ENCODE measurements at places on chromosomes 3 and 15. TPM values are rescaled to one million over a fixed set of nuclear protein-coding genes. Genes with fewer than 3 reads are reported as not detected.

DNA sequence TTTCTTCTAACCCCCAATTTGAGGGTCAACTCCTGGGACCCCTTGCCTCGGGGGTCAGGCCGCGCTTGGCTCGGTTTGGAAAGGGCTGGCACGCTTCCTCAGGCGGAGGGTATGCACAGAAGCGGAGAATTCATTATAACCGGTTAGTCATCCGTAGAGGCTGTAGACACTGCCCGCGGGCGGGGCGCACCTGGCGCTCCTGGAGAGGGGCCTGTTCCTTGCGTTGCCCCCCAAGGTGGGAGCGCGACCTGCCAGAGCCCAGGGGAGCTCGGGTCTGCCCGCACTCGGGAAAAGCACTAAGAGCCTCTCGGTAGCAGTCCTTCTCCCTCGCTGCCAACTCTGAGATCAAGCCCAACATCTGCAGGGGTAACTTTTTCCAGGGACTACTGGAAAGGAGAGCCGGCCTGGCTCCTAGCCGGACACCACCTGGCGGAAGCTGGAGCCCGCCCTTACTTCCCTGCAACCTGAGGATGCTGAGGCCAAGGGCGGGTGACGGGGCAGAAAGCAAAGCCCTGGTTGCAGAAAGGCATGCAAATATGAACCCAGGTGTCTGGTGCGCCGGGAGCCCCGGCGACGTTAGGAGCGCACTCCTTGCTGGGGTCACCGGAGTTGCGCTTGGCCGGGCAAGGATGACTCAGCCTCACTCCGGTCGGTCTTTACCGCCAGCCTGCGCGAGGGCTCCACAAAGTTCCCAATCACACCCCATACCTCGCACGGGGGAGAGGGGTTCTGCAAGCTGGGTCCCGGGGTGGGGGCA, 1.5 kb upstream of the CACNA2D3 start:
- no peak overlapping the region for H3K27ac ChIP-seq
- H3K4me3 ChIP-seq: no peak overlapping the region
- peaks cover 5% of the 10 kb centered on the region for H3K27me3 ChIP-seq
- H3K4me1 ChIP-seq: no peaks in the 10 kb centered on the region
- no peak for DNase-seq

DNA sequence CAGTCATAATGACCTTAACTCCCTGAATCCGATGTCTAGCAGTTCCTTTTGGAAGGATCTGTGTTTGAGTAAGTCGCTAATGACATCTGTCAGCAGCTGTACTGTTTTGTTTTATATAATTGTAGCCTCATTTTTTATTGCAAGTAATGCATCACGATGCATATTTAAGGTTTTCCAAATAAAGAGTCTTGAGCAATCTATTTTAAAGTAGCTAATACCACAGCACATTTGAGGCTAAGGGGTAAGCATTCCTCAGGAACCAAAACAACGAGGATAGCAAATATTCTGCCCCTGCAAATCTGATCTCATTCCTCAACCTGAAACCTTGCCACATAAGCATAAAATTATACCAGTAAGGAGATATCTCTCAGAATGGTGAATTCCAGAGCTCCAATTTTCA, 98.7 kb downstream of the TBC1D5 start:
- no peaks in the 10 kb centered on the region for H3K36me3 ChIP-seq
- no peaks in the 10 kb centered on the region for H3K4me1 ChIP-seq
- no peaks in the 10 kb centered on the region for H3K27me3 ChIP-seq
- no peak overlapping the region for H3K27ac ChIP-seq
- DNase-seq: no peak
- no peak overlapping the region for H3K4me3 ChIP-seq

DNA sequence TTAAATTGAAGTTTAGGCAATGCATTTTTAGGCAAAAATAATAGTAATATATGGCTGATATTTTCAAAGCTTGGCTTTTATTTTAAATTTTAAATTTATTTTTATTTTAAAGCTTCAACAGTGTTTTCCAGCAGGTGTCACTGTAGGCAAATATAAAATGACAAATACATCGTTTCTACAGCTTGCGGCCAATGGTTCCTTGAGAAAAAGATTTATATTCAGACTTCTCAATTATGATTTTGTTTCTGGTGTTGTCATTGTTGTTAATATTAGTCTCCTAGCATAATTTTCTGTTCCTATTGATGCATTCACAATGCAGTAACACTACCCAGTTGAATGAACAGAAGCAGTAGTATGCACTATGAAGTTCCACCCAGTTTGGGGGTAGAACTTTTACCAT, 220.7 kb upstream of the DNAJC19 start:
- peak; percentile 3 for DNase-seq
- H3K27me3 ChIP-seq: no peaks in the 10 kb centered on the region
- no peaks in the 10 kb centered on the region for H3K36me3 ChIP-seq
- H3K4me3 ChIP-seq: no peak overlapping the region

Gene GOLGA8H
- total RNA-seq: not detected

DNA sequence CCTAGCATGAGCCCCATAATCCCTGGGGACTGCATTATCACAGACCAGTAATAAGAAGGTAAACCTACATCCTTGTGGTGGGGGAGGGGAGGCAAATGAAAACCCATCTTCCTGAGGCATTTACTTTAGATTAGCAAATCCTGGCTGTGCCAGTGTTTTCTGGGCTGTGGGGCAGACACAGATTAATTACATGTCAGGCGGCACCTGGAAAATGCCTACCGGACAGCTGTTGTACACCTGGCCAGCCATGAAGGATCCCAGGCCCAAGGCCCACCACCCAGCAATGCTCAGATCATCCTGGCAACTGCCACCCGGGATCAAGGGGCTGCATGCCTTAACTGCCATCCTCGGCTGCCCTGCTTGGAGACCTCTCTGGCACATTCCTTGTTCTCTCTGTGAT, 59.1 kb upstream of the RASA2 start:
- H3K4me3 ChIP-seq: no peak overlapping the region
- H3K27me3 ChIP-seq: no peaks in the 10 kb centered on the region
- H3K36me3 ChIP-seq: peaks cover 20% of the 10 kb centered on the region
- peaks cover 16% of the 10 kb centered on the region for H3K4me1 ChIP-seq
- H3K27ac ChIP-seq: no peak overlapping the region

- DNase-seq: no peak
- no peak overlapping the region for H3K27ac ChIP-seq
- no peaks in the 10 kb centered on the region for H3K36me3 ChIP-seq
- no peak overlapping the region for H3K4me3 ChIP-seq
- no peaks in the 10 kb centered on the region for H3K27me3 ChIP-seq
- H3K4me1 ChIP-seq: no peaks in the 10 kb centered on the region
Observed at GRCh38 chr3:145175626-145176025, 985.4 kb downstream of the PLOD2 start.

GRCh38 chr3:134161898-134162615, 88.6 kb downstream of the RYK start:
- H3K27ac ChIP-seq: no peak overlapping the region
- no peaks in the 10 kb centered on the region for H3K27me3 ChIP-seq
- H3K36me3 ChIP-seq: peaks cover 29% of the 10 kb centered on the region
- H3K4me3 ChIP-seq: no peak overlapping the region
- DNase-seq: no peak

GRCh38 chr3:137693791-137694190, 70.3 kb upstream of the SOX14 start:
- DNase-seq: no peak
- no peaks in the 10 kb centered on the region for H3K4me1 ChIP-seq
- no peaks in the 10 kb centered on the region for H3K36me3 ChIP-seq
- no peaks in the 10 kb centered on the region for H3K27me3 ChIP-seq
- no peak overlapping the region for H3K4me3 ChIP-seq

DNA sequence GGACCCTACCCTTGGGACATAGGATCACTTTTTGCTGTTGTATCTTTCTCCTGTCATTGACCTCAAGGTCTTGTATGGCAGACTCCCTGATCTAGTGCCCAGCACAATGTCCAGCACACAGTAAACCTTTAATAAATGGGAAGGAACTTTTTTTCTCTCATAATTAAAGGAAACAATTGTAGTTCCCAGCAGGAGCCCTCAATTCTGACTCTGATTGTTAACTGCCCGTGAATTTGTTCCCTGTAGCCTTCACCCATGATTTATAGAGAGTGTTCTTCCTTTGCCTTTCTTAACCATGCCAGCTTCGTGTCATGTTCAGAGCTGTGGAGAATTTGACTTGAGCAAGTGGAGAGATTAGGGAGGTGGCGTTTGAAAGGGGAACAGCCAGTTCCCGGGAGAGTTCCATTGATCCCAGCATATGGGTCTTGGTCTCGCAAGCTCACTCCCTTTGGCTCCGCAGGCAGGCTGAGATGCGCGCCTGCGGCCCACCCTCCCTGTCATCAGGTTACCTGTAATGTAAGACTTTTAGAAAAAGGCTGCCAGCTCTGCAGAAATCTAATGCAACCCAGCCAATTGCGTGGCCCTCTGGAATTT, 182.6 kb downstream of the TP63 start:
- DNase-seq: no peak
- H3K36me3 ChIP-seq: no peaks in the 10 kb centered on the region
- no peak overlapping the region for H3K4me3 ChIP-seq
- H3K27me3 ChIP-seq: no peaks in the 10 kb centered on the region

Gene NEK4
- total RNA-seq: 17.6 TPM

- no peak overlapping the region for H3K4me3 ChIP-seq
- DNase-seq: peak; percentile 70
- H3K36me3 ChIP-seq: peaks cover 58% of the 10 kb centered on the region
- peaks cover 23% of the 10 kb centered on the region for H3K4me1 ChIP-seq
- H3K27ac ChIP-seq: no peak overlapping the region
Observed at GRCh38 chr3:58167431-58168351, 43.1 kb downstream of the DNASE1L3 start.

GRCh38 chr3:99425930-99426329, 212.5 kb upstream of the COL8A1 start:
- no peaks in the 10 kb centered on the region for H3K36me3 ChIP-seq
- H3K27ac ChIP-seq: no peak overlapping the region
- no peak overlapping the region for H3K4me3 ChIP-seq
- DNase-seq: no peak

DNA sequence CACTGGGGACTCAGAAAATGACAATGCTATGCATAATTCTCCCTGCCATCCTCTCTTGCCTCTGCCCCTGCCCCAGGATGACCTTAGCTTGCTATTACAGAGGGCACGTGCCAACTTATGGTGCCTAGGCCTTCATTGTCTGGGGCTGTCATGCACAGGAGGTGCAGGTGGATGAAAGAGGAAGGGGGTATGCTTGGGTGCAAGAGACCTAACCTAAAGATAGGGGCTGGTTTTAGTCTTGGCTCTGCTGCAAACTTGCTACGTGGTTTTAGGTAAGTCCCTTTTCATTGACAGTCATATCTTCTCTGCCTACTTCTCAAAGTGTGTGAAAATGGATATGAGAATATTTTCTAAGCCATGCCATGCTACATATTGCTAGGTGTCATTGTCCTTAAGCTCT, 161.3 kb downstream of the EPHB1 start:
- H3K36me3 ChIP-seq: no peaks in the 10 kb centered on the region
- no peaks in the 10 kb centered on the region for H3K4me1 ChIP-seq
- no peak overlapping the region for H3K4me3 ChIP-seq
- H3K27me3 ChIP-seq: no peaks in the 10 kb centered on the region
- no peak for DNase-seq

DNA sequence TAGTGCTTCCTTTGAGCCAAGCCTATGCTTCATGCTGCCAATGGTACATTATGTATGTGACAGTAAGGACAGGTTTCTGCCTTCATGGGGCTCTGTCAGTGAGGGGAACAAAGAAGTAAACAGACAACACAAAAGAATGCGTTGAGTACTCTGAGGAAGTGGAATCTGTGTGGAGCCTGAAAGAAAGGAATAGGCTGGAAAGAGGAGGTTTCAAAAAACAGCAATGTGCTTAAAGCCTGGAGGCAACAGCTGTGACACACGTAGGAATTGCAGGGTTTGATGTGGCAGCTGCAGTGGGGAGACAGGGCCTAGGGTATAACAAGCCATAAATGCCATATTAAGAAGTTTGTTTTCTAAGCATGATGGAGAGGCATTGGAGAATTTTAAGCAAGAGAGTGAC, 316.7 kb downstream of the CLSTN2 start:
- no peak overlapping the region for H3K27ac ChIP-seq
- no peaks in the 10 kb centered on the region for H3K27me3 ChIP-seq
- H3K4me3 ChIP-seq: no peak overlapping the region
- no peaks in the 10 kb centered on the region for H3K4me1 ChIP-seq
- no peak for DNase-seq

DNA sequence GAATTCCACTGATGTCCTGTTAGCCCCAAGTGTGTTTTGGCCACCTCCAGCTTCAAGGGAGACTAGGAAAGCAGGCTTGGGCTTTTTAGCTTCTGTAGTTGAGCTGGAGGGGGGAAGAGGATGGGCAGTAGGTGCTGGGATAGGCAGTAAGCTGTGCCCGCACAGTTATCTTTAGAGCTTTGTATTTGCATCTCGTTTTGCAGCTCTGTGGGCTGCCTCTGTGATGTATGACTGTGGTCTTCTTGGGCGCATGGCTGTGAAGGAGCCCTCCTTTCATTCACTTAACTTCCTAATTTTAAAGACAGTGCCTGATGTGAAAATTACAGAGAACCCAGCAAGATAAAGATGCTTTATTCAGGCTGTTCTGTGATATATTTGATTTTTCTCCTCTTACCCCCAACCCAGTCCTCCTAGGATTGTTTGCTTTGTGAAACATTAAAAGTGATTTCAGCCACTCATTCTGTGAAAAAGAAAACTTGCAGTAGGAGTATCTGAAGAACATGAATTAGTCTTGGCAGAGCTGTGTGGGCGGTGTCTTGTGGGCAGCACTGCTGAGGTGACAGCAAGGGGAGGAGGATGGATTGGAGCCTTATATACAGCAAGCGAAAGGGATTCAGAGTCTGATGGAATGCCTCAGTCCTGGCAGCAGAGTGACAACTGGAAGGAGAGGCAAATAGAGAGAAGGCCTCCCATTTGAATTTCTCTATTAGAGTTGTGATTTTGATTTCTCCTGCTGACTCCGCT, 74.3 kb downstream of the LARS2 start:
- H3K4me3 ChIP-seq: no peak overlapping the region
- peaks cover 14% of the 10 kb centered on the region for H3K4me1 ChIP-seq
- DNase-seq: no peak
- H3K36me3 ChIP-seq: peaks cover 40% of the 10 kb centered on the region

- no peak for DNase-seq
- no peaks in the 10 kb centered on the region for H3K4me1 ChIP-seq
- no peaks in the 10 kb centered on the region for H3K36me3 ChIP-seq
- no peaks in the 10 kb centered on the region for H3K27me3 ChIP-seq
- H3K4me3 ChIP-seq: no peak overlapping the region
Observed at GRCh38 chr3:50850639-50851511, 176.1 kb downstream of the DOCK3 start.

- peaks cover 10% of the 10 kb centered on the region for H3K4me1 ChIP-seq
- DNase-seq: no peak
- no peaks in the 10 kb centered on the region for H3K36me3 ChIP-seq
- H3K27me3 ChIP-seq: no peaks in the 10 kb centered on the region
- H3K27ac ChIP-seq: no peak overlapping the region
Observed at GRCh38 chr3:58051196-58051595, 43.0 kb downstream of the FLNB start.

Gene CYP19A1
- total RNA-seq: 1.6 TPM

GRCh38 chr15:73922186-73923151, 3.8 kb upstream of the LOXL1 start:
- DNase-seq: no peak
- H3K36me3 ChIP-seq: no peaks in the 10 kb centered on the region

All from K562 (cell line).